Caudate nucleus (tissue), 63 donors: ENCODE measurements at places on chromosomes 2 and 18.

GRCh38 chr2:237289139-237289538, 124.8 kb downstream of the COL6A3 start:
- DNase-seq, result no peak

- DNase-seq, result no peak
Observed at GRCh38 chr2:237299906-237300305, 114.1 kb downstream of the COL6A3 start.

DNA sequence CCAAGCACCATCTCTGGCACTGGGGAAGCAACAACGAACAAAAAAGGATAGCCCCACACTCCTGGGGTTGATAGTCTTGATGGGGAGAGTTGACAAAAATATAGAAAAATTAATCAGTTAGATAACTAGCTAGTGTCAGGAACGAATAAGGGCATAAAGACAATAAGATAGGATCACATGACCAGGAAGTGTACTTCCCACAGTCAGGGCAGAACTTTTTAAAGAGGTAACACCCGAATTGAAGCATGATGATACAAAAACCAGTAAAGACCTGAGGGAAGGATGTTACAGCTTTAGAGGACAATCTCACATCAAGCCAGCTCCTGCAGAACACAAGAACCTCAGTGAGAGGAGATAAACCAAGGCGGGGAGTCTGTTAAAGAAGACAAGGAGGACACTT, 295.4 kb upstream of the CRIM1 start:
- DNase-seq, result no peak

GRCh38 chr2:204673877-204674276, 128.6 kb downstream of the PARD3B start:
- DNase-seq, result no peak

DNA sequence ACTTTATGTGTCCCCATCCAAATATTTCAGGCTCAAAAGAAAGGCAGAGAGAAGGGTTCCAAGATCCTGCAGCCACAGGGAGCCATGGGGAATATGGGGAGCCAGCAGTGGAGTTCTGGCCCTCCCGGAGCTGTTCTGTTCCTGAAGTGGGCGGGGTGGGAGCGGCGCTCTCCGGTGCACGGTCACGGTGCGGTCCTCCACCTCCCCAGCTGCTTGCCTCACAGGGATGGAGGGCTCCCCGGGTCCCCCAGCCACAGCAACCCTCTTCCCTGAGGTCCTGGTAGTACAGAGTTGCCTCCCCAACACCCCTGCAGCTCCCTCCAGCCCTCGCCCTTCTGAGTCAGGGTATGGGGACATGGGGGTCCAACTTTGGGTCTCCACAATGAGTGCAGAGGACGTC, 26.2 kb upstream of the SNED1 start:
- no peak for DNase-seq

- no peak for DNase-seq
Observed at GRCh38 chr2:47373747-47374146, 29.2 kb upstream of the MSH2 start.

DNA sequence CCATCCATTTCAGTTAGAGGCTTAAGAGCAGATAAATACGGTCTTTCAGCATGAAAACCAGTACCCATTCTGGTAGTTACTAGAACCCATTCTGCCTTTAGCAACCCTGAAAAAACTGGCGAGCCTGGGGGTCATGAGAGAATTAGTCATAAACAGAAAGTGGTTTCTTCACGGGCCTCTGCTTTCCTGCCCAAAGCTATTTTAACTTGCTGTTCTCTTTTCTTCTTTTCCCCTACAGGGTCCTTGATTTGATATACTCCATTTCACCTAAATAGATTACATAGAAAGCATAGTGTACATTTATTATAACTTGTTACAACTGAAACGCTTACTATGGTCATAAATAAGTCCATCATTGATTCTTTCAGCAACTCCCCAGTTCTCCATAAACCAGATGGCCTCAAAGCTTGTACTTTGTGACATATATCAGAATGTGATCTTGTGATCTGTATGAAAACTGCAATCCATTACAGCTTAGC, 48.3 kb downstream of the WDFY1 start:
- DNase-seq, result no peak

DNA sequence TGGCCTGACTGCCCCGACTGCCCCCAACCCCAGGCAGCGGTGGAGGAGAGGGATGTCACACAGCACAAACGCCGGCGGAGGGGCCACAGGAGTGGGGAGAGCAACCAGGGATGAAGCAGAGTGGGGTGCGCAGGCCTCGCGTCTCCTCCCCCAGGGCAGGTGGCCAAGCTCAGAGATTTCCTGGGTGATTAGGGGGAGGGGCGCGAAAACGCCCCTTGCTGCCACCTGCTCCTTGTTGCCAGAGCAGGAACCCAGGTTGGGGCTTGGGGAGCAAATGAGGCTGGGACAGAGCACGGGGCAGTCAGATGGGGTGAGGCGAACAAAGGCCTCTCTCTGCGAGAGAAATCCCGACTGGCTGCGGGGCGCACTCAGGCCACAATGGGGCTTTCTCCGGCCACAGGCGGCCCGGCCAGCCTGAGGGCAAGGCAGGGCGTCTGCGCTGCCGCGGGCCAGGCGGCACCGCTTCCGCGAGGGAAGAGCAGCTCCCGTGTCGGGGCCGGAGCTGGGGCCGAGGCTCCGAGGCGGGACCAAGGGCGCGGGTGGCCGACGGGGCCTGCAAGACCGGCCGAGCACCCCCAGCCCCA, 11.5 kb downstream of the TEX44 start:
- peak; percentile 96 for DNase-seq

DNA sequence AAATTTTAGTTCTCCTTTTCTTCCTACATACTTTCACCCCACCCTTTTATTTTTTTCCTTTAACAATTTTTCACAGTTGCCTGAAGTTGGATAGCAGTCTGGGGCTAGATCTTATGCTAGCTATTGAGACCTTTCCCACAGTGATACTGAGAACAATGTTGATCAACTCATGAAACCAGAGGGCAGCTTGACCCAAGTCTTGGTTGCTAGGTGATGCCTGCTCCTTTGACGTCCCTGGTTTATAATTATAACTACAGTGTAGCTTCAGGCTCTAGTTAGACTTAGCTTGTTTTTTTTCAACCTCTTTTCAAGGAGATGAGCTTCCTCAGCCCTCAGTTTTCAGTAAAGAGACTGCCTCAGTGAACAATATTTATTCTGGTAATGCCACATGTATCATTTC, 648.5 kb downstream of the IRS1 start:
- DNase-seq, result no peak

DNA sequence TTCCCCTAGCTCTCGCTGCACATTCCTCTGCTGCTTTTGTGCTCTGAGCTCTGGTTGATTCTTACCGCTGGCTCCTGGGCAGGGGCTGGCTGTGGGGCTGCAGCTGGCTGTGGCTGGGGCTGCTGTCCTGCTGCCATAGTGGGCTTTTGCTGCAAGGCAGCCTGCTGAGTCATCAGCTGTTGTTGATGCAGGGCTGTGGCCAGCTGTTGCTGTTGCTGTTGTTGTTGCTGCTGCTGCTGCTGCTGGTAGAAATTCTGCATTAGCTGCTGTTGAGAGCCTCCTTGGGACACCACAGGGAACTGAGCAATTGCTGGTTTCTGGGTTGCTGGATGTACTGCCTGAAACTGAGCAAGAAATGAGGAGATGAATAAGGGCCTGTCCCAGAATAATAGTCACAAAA, 77.2 kb upstream of the NFU1 start:
- DNase-seq, result no peak

GRCh38 chr18:27382567-27383216, 197.6 kb upstream of the CHST9 start:
- DNase-seq, result no peak

DNA sequence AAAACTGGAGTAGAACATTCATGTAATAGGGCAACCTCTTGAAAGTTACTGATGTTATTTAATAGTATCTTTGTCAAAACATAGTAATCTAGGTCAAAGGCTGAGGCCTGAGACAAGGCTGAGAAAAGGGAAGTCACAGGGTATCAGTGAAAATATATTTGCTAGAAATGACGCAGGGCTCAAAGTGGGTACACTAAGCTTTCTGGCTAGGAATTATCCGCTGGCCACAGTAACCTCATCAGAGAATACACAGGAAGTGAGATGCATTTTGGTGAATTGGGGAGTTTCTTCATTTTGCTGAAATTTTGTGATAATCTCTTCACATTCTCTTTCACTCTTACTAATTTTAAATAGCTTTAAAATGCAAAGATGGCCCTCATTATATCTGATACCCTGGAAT, 206.8 kb downstream of the OTX1 start:
- no peak for DNase-seq

GRCh38 chr2:227818675-227819397, 5.2 kb downstream of the CCL20 start:
- no peak for DNase-seq

GRCh38 chr2:23230885-23231284, 154.1 kb upstream of the KLHL29 start:
- no peak for DNase-seq

DNA sequence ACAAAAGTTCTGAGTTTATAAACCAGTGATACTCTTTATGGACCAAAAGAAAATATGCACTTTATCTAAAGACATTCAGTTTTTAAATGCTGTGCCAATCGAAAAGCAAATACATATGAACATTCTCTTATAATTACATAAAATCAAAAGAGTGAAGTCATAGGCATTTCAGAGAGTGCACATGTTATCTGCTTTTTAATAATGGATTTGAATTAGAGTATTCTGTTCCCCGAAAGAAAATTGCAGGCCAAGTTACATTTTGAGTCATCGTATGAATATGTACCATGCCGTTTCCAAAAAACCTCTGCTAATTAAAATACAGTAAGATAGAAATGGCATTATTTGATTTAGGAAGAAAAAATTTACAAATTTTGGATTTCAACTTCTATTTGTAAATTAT, 565.7 kb downstream of the ZEB2 start:
- DNase-seq, result no peak

DNA sequence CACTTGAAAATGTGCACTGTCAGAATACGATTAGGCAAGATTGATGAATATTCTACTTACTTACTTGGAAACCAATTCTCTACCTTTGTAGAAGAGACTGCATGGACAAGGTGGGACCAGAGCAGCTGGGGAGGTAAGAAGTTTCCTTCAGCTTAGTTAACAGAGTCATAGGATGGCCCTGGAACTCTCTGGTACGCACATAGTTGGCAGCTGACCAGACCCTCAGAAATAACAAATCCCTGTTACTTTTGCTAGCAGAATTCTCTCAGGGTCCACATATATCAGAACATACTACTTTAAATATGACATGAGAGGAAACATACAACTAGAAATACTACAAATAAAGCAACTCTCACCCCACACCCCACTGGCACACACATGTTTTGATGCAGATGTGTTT, 24.8 kb upstream of the STAT1 start:
- DNase-seq, result no peak

GRCh38 chr18:36811955-36812354, 16.8 kb downstream of the TPGS2 start:
- no peak for DNase-seq

GRCh38 chr18:73381699-73382036, 513.9 kb upstream of the NETO1 start:
- no peak for DNase-seq

DNA sequence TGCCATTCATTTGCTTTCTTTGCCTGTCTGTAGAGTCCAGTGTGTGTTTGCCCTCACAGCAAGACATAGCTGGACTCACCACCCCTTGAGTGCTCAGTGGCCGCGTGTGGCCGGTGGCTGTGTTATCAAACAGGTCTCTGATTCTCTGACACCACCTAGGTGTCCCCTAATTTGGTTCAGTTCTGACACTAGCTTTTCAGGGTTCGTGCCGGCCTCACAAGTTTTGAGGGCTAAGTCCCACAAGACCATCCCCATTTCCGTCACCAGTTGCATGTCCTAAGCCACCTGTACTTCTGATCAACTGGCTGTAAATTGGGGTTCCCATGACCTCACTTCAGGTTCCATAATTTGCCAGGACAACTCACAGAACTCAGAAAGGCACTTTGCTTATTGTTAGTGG, 23.5 kb downstream of the NCK2 start:
- no peak for DNase-seq

DNA sequence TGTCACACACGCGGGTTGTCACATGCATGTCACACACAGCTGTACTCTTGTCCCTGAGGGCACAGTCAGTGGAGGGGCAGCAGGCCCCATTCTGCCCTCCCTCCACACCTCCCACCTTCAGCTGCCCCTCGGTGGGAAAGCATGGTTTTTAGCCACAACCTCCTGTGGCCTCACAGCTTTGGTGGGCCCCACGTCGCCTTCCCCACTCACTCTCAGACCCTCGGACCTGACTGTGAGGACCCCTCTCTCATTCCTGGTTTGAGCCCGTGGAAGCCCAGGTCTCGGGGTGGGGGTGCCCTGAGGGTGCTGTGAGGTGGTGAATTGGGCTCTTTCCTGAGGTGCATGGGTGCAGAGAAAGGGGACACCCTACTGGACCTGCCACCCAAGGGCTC, 19.9 kb downstream of the KCNG2 start:
- no peak for DNase-seq

DNA sequence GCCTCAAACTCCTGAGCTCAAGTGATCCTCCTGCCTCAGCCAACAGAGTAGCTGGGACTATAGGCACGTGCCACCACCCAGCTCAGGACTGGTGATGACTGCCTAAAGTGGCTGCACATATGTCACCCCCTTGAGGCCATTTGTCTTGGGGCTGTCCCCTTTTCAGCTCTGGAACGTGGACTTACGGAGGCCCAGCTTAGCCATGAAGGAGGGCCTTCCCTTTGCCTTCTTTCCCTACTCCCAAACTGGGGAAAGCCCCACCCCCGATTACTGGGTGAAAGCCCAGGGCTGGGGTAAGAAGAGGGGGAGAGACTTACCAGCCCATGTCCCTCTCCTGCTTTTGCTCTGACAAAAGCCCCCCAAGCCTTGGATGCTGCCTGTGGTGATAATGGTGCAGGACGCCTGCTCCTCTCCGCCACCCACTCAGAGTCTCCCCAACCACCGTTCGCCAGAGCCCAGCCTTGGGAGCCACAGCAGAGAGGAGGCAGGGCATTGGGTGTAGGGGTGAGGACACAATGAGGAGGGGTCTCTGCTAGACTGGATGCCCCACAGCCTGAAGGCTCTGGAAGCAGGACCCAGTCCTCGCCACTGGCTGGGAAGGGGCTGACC, 2.5 kb upstream of the DUSP2 start:
- no peak for DNase-seq

- no peak for DNase-seq
Observed at GRCh38 chr2:58594175-58594574, 353.1 kb upstream of the FANCL start.

DNA sequence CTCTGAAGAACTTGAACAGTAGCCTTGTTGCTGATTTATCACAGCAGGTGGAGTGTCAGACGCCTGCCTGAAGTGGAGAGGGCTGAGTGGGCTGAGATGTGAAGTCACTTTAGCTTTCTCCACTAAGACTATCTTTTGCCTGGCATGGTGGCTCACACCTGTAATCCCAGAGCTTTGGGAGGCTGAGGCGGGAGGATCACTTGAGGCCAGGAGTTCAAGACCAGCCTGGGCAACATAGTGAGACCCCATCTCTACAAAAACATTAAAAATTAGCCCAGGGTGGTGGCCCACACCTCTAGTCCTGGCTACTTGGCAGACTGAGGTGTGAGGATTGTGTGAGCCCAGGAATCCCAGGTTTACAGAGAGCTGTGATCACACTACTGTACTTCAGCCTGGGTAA, 60.6 kb upstream of the TTC39C start:
- DNase-seq, result no peak
